GM23248 (cell line): ENCODE measurements at places on chromosomes 3 and 15. TPM values are rescaled to one million over a fixed set of nuclear protein-coding genes. Genes with fewer than 3 reads are reported as not detected.

- H3K27me3 ChIP-seq = no peaks in the 10 kb centered on the region
- H3K4me3 ChIP-seq = no peak overlapping the region
- no peaks in the 10 kb centered on the region for H3K36me3 ChIP-seq
- H3K27ac ChIP-seq = no peak overlapping the region
- H3K4me1 ChIP-seq = peaks cover 10% of the 10 kb centered on the region; the same call in 1 of the 2 replicates
- peak; percentile 54 for DNase-seq
Observed at GRCh38 chr3:25448750-25449692, 21.0 kb downstream of the RARB start.

- no peaks in the 10 kb centered on the region for H3K4me1 ChIP-seq
- no peak overlapping the region for H3K4me3 ChIP-seq
- H3K36me3 ChIP-seq = no peaks in the 10 kb centered on the region
- H3K27ac ChIP-seq = no peak overlapping the region
- no peak for DNase-seq
- no peaks in the 10 kb centered on the region for H3K27me3 ChIP-seq
Observed at GRCh38 chr3:155843569-155843968, 10.7 kb downstream of the SLC33A1 start.

- no peaks in the 10 kb centered on the region for H3K36me3 ChIP-seq
- no peak overlapping the region for H3K4me3 ChIP-seq
- peaks cover 23% of the 10 kb centered on the region for H3K4me1 ChIP-seq
Observed at GRCh38 chr3:69869643-69870042, 129.9 kb upstream of the SAMMSON start.

DNA sequence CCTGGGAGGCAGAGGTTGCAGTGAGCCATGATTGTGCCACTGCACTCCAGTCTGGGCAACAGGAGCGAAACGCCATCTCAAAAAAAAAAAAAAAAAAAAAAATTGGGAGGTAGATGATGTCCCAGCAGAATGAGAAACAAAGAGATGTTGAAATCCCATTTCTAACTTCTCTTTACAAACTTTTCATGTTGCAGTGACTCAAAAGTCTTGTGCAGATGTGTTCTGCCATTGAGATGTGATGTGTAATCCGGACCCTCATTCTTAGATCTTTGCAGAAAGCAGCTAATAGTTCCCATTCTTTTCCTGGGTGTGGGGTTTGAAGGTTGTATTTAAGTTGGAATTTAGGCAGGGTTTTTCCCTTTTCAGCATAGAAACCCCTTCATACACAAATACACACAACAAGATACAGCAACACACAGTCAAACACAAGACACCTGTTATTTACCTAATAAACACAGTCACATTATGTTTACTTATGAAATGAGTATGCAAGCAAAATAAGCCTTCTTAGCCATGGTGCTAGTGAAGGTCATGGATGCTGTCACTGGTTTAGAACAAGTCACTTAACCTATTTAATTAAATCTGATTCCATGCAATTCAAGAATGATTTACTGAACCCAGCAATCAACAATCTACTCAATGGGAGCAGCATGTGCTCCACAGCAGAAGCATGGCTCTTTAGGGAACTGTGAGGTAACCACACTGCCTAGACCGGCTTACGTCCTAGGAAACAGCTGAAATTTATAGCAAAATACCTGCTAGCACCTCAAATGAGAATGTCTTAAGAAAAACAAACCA is 14.9 kb downstream of the SIAH2 start:
- H3K36me3 ChIP-seq = no peaks in the 10 kb centered on the region; the same call in 1 of the 2 replicates
- H3K4me1 ChIP-seq = peaks cover 39% of the 10 kb centered on the region
- H3K27ac ChIP-seq = peak overlapping the region; percentile 30; the same call in 1 of the 2 replicates
- DNase-seq = peak; percentile 44
- no peak overlapping the region for H3K4me3 ChIP-seq

DNA sequence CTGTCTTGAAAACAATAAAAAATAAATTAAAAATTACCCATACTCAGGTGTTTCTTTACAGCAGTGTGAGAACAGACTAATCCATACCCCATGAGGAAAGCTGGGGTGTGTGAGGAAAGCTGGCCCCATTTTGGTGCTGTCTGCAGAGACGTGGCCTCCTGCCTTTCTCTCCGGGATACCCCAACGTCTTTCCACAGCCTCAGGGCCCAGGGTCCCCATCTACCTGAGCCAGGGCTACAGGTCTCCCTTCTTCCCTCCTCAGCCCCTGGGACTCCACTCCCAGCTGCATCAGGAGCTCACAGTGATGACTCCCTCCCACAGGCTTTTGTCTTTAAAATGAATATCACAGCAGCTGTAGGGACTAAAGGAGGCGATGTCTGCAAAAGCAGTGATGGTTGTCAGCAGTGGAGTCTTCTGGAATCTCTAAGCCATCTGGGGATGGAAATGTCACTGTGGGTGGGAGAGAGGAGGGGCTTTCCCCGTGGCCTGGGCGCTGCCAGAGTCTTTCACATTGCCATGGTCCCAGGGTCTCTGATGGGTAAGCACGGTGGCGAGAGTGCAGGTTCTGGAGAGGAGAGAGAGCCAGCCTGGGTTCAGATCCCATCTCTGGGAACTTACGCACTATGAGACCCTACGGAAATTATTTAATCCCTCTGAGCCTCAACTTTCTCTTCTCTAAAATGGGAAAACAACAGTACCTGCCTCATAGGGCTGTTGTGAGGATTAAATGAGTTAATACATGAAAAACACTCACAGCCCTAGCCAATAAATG is 259.3 kb downstream of the PLCL2 start:
- H3K27ac ChIP-seq = no peak overlapping the region
- H3K4me1 ChIP-seq = no peaks in the 10 kb centered on the region
- H3K27me3 ChIP-seq = no peaks in the 10 kb centered on the region
- no peak for DNase-seq
- no peaks in the 10 kb centered on the region for H3K36me3 ChIP-seq

The GOLGA8A gene
- total RNA-seq = 22.5 and 57.4 TPM in 2 replicates

The C2CD4A gene
- total RNA-seq = not detected in 2 replicates

The P2RY14 gene
- not detected in 2 replicates for total RNA-seq

DNA sequence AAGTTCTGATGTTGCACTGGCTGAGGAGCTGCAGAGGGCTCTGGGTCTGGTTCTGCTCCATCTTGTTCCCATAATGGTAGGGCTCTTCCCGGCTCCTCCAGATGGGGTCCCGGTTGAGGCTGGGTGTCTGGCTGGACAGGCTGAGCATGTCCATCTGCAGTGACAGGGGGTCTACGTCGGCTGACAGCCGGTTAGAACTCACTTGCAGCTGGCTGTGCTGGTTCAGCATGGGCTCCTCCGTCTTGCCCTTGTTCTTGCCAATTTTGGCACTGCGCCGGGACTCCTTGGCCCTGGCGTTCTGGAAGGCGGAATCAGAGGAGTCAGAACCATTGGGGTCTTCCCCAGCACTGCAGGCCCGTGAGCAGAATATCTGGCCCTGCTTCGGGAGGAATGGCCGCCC is 78.1 kb downstream of the PRICKLE2 start:
- DNase-seq = no peak
- no peaks in the 10 kb centered on the region for H3K27me3 ChIP-seq
- no peak overlapping the region for H3K4me3 ChIP-seq
- H3K4me1 ChIP-seq = peaks cover 24% of the 10 kb centered on the region
- peaks cover 19% of the 10 kb centered on the region for H3K36me3 ChIP-seq
- H3K27ac ChIP-seq = no peak overlapping the region

- no peak overlapping the region for H3K27ac ChIP-seq
- H3K27me3 ChIP-seq = no peaks in the 10 kb centered on the region
- peaks cover 9% of the 10 kb centered on the region; the same call in 1 of the 2 replicates for H3K36me3 ChIP-seq
- no peak overlapping the region for H3K4me3 ChIP-seq
- DNase-seq = no peak
- H3K4me1 ChIP-seq = peaks cover 21% of the 10 kb centered on the region
Observed at GRCh38 chr3:136992115-136992514, 34.3 kb downstream of the IL20RB start.

DNA sequence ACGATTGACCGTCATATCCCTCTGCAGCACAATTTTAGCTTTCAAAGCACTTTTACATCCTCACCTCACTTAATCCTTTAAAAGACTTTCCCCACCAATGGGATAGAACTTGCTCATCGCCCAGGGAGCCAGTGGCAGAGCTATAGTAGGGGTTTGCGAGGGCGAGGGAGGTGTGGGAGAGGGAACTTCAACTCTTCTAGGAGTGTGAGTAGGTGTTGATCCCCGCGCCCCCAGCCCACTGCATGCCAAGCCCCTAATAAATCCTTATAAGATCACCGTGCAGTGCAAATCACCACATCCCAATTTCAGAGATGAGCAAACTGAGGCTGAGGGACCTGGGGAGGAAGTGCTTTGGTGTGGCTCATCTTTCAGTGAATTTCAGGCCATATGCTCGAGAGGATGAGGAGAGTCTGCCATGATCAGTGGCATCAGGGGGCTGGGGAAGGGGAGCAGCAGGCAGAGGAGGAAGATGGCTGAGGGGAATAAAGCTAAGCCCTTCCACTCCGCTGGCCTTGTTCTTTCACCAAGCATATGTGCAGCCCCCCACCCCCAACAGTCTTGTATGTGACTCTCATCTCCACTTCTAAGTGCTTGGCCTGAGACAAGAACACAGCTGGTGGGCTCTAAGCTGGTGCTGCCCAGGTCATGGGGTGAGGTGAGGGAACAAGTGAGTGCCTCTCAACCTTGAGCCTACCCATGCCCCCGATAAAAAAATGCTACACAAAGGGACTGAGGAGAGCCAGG is 5.1 kb downstream of the INSYN1 start:
- no peak for DNase-seq
- H3K27me3 ChIP-seq = no peaks in the 10 kb centered on the region
- H3K4me1 ChIP-seq = peaks cover 5% of the 10 kb centered on the region
- no peak overlapping the region for H3K4me3 ChIP-seq

- no peaks in the 10 kb centered on the region for H3K27me3 ChIP-seq
- no peaks in the 10 kb centered on the region for H3K36me3 ChIP-seq
- no peak overlapping the region for H3K27ac ChIP-seq
- H3K4me3 ChIP-seq = no peak overlapping the region
- peaks cover 12% of the 10 kb centered on the region for H3K4me1 ChIP-seq
- DNase-seq = no peak
Observed at GRCh38 chr3:71372241-71372768, 211.2 kb downstream of the FOXP1 start.

The SLC2A2 gene
- total RNA-seq = not detected in 2 replicates

GRCh38 chr3:6640907-6641306 is 220.0 kb upstream of the GRM7 start:
- no peaks in the 10 kb centered on the region for H3K27me3 ChIP-seq
- H3K4me1 ChIP-seq = no peaks in the 10 kb centered on the region
- H3K36me3 ChIP-seq = no peaks in the 10 kb centered on the region
- no peak for DNase-seq
- no peak overlapping the region for H3K4me3 ChIP-seq
- no peak overlapping the region for H3K27ac ChIP-seq

GRCh38 chr3:190261015-190261414 is 61.2 kb downstream of the CLDN1 start:
- no peak overlapping the region for H3K4me3 ChIP-seq
- no peaks in the 10 kb centered on the region for H3K36me3 ChIP-seq
- H3K4me1 ChIP-seq = peaks cover 10% of the 10 kb centered on the region
- no peaks in the 10 kb centered on the region for H3K27me3 ChIP-seq
- DNase-seq = no peak

DNA sequence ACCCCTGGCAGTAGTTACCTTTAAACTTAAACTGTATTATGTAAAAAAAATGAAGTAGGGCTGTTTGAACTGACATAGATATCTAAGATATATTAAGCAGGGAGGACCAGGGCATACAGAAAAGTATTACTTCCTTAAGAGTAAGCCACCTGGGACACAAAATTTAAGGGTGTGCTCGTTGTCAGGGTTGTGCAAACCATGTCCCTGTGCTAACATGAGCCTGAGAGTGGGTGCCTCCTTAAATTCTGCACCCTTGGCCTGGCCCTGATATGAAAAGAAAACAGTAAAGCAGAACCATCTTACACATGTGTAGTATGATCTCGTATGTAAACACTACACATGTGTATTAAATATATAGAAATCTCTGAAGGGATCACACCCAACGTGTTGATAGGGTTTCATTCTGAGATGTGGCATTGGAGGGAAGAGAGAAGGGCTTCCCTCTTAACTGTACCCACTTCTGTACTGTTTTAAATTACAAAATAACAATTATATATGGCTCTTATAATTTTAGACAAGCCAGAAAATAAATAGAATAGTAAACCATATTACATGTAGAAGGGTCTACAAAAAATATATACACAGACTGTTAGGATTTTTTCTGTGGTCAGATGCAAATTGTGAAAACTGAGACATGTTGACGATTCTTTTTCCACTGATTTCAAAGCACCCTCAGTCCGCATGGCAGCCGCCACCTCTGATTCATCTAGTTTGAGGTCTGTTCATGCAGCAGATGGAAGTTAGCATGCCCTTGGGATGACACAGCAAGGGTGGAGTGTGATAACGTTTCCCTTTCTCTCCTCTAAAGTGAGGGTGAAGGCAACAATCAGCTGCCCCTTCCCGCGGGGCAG is 400.8 kb upstream of the PROK2 start:
- H3K27ac ChIP-seq = peak overlapping the region; percentile 85
- no peaks in the 10 kb centered on the region for H3K27me3 ChIP-seq
- peaks cover 19% of the 10 kb centered on the region for H3K4me1 ChIP-seq

DNA sequence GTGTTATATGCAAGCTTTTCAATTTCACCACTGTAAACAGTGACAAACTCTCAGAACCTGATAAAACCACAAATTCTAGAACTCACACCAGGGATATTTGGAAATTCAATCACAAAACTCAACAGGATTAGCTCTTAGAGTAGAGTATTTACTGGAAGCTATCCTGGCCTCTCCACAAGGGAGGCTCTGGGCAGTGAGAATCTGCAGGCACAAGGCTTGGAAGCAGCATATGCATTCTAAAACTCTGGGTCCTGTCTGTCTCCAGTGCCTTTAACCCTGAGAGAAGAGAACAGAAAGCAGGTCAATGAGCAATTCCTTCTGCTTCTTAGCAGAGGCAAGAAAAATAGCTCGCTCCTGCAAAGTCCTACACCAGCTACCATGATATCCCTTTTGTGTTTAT is 23.4 kb downstream of the PLSCR4 start:
- no peaks in the 10 kb centered on the region for H3K4me1 ChIP-seq
- H3K27ac ChIP-seq = no peak overlapping the region
- no peaks in the 10 kb centered on the region for H3K27me3 ChIP-seq
- DNase-seq = no peak
- H3K4me3 ChIP-seq = no peak overlapping the region

The CCDC9B gene
- 16.9 and 19.6 TPM in 2 replicates for total RNA-seq

GRCh38 chr15:66162286-66162685 is 91.3 kb downstream of the MEGF11 start:
- no peaks in the 10 kb centered on the region for H3K36me3 ChIP-seq
- H3K4me3 ChIP-seq = no peak overlapping the region
- no peak for DNase-seq
- H3K27ac ChIP-seq = no peak overlapping the region
- no peaks in the 10 kb centered on the region for H3K4me1 ChIP-seq

GRCh38 chr3:8727605-8728512 is 5.7 kb upstream of the CAV3 start:
- H3K36me3 ChIP-seq = no peaks in the 10 kb centered on the region
- 0 out of 2 replicates have a peak, but pooled peaks cover 6% of the 10 kb centered on the region for H3K4me1 ChIP-seq
- H3K27ac ChIP-seq = no peak overlapping the region
- H3K27me3 ChIP-seq = no peaks in the 10 kb centered on the region
- DNase-seq = peak; percentile 37
- no peak overlapping the region for H3K4me3 ChIP-seq

- H3K36me3 ChIP-seq = no peaks in the 10 kb centered on the region
- H3K4me1 ChIP-seq = no peaks in the 10 kb centered on the region
- peaks cover 18% of the 10 kb centered on the region; the same call in 1 of the 2 replicates for H3K27me3 ChIP-seq
- no peak overlapping the region for H3K4me3 ChIP-seq
- no peak overlapping the region for H3K27ac ChIP-seq
Observed at GRCh38 chr15:101526442-101526841, 36.9 kb upstream of the PCSK6 start.

- H3K4me3 ChIP-seq = no peak overlapping the region
- DNase-seq = no peak
- H3K27ac ChIP-seq = peak overlapping the region; percentile 65
- H3K27me3 ChIP-seq = no peaks in the 10 kb centered on the region
Observed at GRCh38 chr3:129556890-129557547, 14.0 kb downstream of the H1-8 start.

The LRRN1 gene
- not detected in 2 replicates for total RNA-seq

The FANCD2OS gene
- total RNA-seq = not detected in 2 replicates
